ENCODE measurements at places on chromosomes 1 and 21.

DNA sequence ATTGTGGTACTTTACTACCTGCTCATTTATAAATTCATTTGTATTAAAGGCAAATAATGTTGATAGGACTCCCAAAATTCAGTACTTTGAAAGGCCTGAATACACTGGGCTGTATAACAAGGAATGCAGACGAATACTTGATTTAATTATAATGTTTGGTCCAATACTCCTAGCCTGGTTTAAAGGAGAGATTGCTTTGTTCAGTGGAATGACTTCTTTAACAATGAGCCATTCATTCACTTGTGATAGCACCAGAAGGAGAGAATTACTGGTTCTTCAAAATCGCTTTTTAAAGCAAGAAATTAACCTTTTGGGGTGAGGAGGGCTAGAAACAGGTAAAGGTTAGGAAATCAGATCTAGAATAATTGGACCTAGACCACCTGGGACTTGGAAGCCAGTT, 28.3 kb upstream of the ENAH start:
- DNase-seq = no peak

GRCh38 chr1:241389400-241389799, 32.4 kb upstream of the RGS7 start:
- DNase-seq = no peak

GRCh38 chr1:11444907-11445306, 34.0 kb upstream of the DISP3 start:
- DNase-seq = no peak

GRCh38 chr1:11570821-11571380, 83.3 kb downstream of the FBXO2 start:
- DNase-seq = no peak

GRCh38 chr1:47257224-47257623, 25.2 kb upstream of the TAL1 start:
- no peak for DNase-seq

- no peak for DNase-seq
Observed at GRCh38 chr1:43431676-43432075, 22.1 kb downstream of the HYI start.

DNA sequence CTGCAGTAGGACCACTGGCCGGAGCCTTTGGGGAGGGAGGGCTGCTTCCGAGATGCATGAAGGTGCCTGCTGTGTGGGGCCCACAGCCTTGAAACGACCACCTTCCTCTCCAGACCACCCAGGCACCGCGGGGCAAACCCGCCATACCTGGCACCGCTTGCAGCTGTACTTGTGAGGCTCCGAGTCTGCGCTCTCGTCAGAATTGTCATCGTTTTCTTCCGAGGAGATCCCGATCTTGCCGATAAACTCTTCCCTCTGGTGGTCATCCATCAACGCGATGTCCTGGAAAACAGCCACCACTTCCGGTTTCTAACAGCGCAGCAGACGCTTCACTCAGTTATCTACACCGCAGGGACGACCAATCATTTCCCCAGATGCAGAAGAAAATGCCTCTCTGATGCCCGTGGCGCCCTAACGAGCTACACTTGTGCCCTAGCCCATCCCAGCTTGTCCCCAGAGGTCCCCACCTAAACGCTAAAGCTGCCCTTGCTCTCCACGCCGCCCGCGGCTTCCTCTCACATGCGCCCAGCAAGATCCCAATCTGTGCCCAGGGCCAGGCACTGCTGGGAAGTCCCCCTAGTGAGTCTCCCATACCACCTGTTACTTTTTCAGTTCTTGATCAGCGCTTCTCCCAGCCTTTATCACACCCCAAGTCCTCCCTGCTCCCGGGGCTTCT, 55.0 kb upstream of the RIPK4 start:
- DNase-seq = no peak

DNA sequence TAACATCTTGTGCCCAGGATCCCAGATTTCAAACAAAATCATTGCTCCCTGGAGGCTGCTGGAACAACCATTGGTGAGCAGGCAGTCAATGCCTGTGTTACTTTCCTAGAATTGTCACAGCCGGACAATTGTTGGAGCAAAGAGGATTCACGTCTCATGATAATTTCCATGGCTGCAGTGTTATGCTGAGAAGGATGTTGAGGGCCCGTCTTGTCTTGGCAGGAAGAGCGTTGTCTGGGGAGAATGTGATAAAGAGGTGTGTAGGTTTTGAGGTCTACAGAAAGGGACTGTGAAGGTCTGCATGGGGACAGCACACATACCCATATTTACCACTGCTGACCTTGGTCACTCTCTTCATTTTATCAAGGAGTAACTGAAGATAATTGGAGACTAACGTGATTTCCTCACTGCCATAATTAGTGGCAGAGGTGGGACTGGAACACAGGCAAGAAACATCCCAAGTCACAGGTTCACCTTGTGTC, 6.3 kb downstream of the MECR start:
- no peak for DNase-seq

DNA sequence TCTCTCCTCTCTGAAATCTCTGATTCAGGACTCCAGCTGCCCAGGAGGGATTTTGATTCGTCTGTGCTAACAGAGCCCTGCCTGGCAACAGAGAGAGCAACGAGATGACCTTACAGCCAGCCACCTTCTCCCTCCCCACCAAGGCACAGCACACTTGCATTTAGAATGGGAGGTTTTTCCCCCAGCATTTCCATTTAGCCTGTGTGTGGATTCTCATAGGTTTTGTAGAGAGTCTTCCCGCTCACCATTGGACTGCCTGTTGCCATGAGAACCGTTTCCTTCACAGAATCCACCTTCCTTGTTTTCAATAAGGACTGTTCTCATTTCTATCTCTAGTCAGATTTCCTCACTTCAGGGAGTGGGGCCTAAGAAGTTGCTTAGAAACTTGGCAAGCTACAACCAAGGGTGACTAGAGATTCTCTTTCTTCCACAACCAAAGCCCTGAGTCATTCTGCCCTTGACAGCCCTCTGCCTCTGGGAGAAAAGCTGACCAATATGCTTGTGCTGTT, 5.8 kb upstream of the IKBKE start:
- DNase-seq = peak; percentile 87

- no peak for DNase-seq
Observed at GRCh38 chr1:168288311-168289052, 7.8 kb downstream of the TBX19 start.

DNA sequence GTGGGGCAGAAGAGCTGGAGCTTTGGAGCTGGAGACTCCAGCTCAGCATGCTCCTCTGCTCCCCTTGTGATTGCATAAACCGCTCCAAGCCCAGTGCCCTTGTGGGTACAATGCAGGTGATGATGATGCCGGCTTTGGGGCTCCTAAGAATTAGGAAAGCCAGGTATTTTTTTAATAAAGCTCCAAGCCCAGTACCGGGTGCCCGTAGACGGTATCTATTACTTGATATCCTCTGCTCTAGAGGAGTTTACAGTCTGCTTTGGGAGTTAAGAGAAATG, 27.2 kb downstream of the TENT5C start:
- no peak for DNase-seq

DNA sequence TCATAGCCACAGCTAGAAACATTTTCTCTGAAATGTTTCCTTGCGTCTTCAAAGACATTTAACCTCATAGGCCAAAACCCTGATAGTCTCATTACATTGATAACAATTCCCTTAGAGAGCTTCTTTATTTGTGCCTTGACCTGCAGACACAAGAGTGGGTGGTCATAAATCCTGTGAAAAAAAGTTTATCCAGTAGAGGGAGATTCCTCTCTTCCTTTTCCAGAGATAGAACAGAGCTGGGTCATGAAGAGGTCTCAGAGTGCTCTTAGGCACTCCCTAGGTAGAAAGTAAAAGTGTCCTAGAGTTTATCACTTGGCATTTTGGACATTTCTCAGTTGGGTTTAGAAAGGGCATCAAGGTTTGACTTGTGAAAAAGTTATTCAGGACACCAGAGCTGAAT, 426.1 kb downstream of the NUF2 start:
- DNase-seq = no peak

DNA sequence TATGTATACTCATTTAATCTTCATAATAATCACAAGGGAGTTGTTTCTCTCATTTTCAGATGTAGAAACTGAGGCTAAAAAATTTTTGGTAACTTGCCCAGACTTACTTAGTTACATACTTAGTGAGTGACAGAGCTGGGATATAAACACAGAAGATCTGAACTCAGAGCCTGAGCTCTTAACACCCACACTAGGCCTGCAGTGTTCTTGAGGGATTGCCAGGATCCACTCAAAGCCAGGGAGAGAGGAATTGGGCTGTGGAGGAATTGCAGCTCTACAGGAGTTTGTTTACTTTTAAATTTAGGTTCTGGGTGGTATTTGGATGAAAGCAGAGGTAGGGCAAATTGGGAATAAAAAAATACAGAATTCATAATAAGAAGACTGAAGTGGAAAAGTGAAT, 515.1 kb upstream of the PLXNA2 start:
- no peak for DNase-seq

DNA sequence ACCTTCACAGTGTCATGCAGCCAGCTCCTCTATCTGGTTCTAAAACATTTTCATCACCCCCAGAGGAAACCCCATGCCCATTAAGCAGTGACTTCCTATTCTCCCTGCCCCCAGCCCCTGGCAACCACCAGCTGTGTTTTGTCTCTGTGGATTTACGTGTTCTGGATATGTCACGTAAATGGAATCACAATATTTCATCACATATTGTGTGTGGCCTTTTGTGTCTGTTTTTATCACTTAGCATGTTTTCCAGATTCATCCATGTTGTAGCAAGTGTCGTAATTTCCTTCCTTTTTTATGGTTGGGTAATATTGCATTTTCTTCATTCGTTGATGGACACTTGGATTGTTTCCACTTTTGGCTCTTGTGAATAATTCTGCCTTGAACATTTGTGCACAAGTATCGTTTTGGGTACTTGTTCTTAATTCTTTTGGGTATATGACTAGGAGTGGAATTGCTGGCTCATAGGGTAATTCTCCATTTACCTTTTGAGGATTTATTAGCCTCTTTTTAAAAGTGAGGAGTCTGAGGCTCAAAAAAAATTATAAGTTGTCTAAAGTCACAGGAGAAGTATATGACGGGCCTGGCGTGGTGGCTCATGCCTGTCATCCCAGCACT, 127.0 kb downstream of the MRPS6 start:
- DNase-seq = no peak

DNA sequence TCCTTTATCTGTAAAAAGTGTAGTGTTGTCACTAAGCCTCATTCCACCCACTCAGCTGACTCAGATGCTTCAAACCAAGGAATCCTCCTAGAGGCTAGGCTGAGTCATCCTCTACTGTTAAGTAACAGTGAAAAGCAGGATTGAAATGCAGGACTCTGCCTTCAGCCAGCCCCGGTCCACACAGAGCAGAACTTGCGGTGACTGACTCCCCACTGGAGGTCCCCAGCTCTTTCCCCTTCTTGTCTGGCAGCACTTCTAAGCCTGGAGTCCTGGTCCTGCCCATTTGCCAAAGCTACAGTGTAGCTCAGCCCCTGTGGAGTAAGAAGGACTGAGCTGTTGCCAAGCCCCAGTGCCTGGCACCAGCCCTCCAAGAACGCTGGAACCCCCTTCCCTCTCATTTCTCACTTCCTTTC, 1.7 kb downstream of the RAB7B start:
- DNase-seq = peak; percentile 91

DNA sequence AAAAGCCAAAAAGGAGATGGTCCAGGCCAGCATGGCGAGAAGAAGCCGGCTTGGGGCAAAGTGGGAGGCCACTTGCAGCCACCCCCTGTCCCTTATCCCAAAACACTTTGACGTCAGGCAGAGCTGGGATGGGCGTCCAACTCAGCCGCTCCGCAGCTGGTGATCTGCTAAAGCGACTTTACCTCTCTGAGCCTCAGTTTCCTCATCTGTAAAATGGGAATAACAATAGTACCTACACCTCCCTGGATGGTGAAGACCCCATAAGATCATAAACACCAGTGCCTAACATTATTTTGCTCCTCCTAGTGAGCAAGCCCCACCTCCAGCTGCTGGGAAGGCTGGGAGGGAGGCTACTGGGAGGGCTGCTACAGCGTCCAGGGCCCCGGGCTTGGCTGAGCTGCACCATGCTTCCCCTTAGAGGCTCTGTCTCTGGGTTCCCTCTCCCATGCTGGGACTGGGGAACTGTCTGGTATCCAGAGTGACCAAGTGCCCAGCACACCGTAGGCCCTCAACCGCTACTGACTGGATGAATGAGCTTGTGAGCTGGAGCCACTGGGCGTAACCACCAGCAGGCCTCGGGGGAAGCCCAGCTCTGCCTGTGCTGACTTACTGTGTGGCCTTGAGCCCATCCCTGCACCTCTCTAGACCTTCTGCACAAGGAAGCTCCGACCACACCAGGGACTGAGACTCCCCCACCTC, 18.3 kb downstream of the IFFO2 start:
- no peak for DNase-seq

DNA sequence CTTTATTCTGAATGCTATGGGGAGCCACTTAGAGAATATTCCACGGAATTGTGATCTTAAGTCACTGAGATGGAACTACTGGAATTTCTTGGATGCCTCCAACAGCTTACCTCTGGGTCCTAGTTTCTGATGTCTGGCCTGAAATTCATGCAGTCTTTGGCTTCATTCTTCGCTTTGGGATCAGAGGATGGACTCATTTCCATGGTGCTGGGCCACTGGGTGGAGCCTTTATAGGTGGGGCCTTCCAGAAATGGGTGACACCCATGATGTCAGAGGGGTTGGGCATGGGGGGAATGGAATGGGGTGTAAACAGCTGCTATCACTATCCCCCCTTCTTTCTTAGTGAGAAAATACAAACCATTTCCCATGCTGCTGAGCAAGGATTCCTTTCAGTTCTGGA, 73.7 kb upstream of the FGGY start:
- DNase-seq = no peak

DNA sequence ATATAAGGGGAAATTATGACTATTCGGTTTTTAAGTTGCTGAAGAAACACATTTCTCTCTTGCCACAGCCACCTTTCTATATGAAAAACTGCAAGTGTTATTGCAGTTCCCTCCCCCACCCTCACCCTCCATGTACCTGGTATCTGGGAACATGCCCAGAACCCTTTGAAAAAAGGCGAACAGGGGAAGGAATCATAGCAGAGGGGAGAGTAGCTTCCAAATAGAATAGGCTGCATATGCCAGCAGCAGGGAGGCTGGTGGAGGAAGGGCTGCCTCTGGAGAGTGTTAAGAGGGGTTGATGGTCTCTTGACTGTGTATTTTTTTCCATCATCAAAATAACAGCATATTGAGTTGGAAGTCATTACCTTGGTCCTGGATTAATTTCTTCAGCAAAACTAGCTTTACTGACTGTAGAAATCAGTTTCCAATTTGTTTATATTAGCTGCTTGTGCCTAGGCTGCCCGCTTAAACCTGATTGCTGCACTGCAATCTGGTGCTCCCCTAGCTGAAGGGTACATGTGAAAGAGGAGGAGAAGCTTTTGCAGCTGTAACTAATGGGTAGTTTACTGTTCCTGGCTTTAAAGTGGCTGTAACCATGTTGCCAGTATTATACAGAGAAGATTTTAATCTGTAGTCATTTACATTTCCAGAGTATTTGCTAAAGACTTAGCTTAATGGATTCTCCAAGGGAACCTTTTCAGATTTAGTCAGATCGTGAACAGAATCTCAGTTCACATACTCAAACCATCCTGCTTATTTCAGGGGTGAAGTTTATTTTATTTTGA, 22.7 kb downstream of the AHCYL1 start:
- no peak for DNase-seq

DNA sequence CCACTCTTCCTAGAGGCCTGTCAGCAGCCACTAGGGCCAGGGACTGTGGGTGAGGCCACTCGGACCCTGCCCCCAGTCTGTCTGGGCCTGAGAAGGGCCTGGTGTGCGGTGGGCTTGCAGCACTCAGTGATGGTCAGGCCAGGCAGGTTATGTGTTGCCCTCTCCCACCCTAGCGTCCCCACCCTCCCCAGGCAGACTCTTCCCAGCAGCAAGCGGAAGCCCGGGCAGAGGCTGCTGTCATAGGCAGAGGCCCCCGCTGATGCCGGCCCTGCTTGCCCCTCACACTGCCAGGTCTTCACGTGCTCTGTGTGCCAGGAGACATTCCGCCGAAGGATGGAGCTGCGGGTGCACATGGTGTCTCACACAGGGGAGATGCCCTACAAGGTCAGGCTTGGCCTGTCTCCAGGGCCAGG, 6.6 kb downstream of the ZBTB48 start:
- no peak for DNase-seq

Measured in HT1080 (cell line).